SK-N-SH (cell line): ENCODE measurements at places on chromosomes 6 and 20. TPM values are rescaled to one million over a fixed set of nuclear protein-coding genes. Genes with fewer than 3 reads are reported as not detected.

DNA sequence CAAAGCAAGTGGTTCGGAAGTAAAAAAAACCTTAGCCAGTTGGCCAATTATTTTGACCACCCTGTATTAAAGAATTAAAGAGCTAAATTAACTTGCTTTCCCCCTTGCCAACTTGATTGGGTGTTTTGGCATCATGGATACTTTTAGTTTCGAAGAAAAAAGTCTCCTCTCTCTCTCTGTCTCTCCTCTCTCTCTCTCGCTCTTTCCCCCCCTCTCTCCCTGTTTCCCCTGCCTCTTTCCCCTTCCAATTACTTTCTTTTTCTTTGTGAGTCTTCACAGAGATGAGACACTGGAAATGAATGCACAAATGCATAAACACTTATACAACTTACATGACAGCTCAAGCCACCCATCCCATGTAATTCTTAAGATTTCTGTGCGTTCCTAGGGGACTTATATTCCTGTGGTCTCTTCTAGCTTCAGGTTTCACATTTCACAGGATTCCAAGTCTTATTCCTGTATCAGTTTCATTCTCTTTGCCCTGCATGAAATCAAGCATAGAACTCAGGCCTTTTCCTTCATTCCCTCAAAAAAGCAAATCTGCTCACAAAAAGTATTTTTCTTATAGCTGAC, 32.9 kb upstream of the EYA4 start:
- H3K4me1 ChIP-seq: no peaks in the 10 kb centered on the region
- H3K27ac ChIP-seq: no peak overlapping the region

DNA sequence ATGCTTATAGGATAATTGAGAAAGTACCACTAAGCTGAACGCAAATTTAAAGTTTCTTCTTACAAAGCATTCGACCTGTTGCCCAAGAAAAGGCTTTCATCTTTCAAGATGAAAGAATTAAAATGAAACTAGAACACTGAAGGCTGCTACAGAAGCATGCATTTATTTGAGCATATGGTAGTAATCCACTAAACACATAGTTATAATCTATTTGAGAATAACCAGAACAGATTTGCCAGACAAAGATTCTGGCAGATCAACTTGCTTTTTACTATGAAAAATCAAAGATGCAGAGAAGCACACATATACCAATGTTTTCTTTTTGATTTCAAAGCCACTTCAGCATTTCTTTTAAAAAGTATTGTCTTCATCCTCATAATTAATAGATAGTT, 412.2 kb downstream of the UTRN start:
- no peaks in the 10 kb centered on the region for H3K36me3 ChIP-seq
- H3K4me1 ChIP-seq: peaks cover 12% of the 10 kb centered on the region; the same call in 1 of the 2 replicates
- no peaks in the 10 kb centered on the region for H3K27me3 ChIP-seq
- DNase-seq: peak; percentile 32
- H3K4me3 ChIP-seq: no peak overlapping the region

TBCC gene
- polyA plus RNA-seq: 12.7 and 18.2 TPM in 2 replicates

ACTL10 gene
- 0.19 and 0.25 TPM in 2 replicates for polyA plus RNA-seq

MUC22 gene
- 0.12 and 0.13 TPM in 2 replicates for polyA plus RNA-seq

GRCh38 chr20:52978851-52979250, 6.7 kb downstream of the TSHZ2 start:
- no peaks in the 10 kb centered on the region for H3K36me3 ChIP-seq
- no peak overlapping the region for H3K27ac ChIP-seq
- DNase-seq: no peak
- H3K27me3 ChIP-seq: no peaks in the 10 kb centered on the region; the same call in 1 of the 2 replicates
- no peaks in the 10 kb centered on the region; the same call in 1 of the 2 replicates for H3K4me1 ChIP-seq
- no peak overlapping the region for H3K4me3 ChIP-seq

GRCh38 chr20:13121840-13122515, 99.1 kb upstream of the ISM1 start:
- H3K27me3 ChIP-seq: no peaks in the 10 kb centered on the region
- H3K36me3 ChIP-seq: no peaks in the 10 kb centered on the region
- H3K4me1 ChIP-seq: no peaks in the 10 kb centered on the region
- H3K27ac ChIP-seq: no peak overlapping the region
- no peak overlapping the region for H3K4me3 ChIP-seq

DNA sequence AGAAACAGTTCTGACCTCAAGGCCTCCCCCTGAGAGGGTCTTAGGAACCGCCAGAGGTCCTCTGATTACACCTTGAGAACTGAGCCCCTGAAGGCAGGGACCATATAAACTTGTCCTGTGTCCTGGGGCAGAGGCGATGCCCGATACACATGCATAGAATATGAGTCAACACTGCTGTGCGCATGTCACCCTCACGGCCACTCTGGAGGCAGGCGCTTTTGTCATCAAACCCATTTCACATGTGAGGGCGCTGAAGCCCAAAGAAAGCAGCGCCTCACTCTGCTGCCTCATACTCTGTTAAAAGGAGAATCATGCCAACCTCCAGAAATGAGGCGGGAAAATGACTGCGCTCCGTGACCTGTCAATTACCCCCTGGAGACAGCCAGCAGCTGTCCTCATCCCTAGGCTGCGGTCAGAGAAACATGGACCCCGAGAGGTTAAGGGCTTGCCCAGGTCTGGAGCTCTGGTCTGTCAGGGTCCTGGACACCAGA, 158.3 kb downstream of the GRM4 start:
- H3K4me3 ChIP-seq: no peak overlapping the region
- DNase-seq: no peak
- no peaks in the 10 kb centered on the region; the same call in 1 of the 2 replicates for H3K27me3 ChIP-seq
- no peaks in the 10 kb centered on the region for H3K4me1 ChIP-seq
- no peak overlapping the region for H3K27ac ChIP-seq
- H3K36me3 ChIP-seq: no peaks in the 10 kb centered on the region

DNA sequence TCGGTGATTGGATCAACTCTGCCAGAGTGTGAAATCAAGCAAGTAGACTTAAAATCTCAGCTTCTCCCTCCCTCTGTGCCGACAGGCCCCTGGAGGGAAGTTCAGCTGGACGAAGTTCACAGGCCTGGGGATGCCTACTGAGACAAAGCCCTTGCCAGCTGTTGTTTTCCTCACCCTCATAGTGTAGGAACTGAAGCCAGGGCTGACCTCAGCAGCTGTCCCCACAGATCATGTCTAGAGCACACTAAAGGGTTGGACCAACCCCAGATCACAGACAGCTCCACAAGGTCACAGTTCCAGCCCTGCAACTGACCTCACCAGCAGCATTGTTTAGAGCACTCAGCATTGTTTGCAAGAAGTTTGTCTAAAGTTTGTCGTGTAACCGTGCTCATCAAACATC, 261.9 kb upstream of the ECI2 start:
- no peak overlapping the region for H3K4me3 ChIP-seq
- no peaks in the 10 kb centered on the region for H3K36me3 ChIP-seq
- no peaks in the 10 kb centered on the region; the same call in 1 of the 2 replicates for H3K27me3 ChIP-seq
- no peaks in the 10 kb centered on the region for H3K4me1 ChIP-seq

TTLL9 gene
- polyA plus RNA-seq: 0.23 and 0.32 TPM in 2 replicates

- H3K4me3 ChIP-seq: peak overlapping the region; percentile 39
- peak; percentile 14 for DNase-seq
These were observed 512.7 kb upstream of the ZNF337 start for GRCh38 chr20:26209171-26209941.

GRCh38 chr6:164410017-164410416, 899.4 kb downstream of the C6orf118 start:
- no peak overlapping the region for H3K27ac ChIP-seq
- H3K36me3 ChIP-seq: no peaks in the 10 kb centered on the region

TSPO2 gene
- not detected in 2 replicates for polyA plus RNA-seq

NFKBIE gene
- 5.8 and 6.4 TPM in 2 replicates for polyA plus RNA-seq

- no peaks in the 10 kb centered on the region for H3K4me1 ChIP-seq
- H3K4me3 ChIP-seq: no peak overlapping the region
These were observed 81.5 kb downstream of the EDN1 start for GRCh38 chr6:12371641-12372146.

DNA sequence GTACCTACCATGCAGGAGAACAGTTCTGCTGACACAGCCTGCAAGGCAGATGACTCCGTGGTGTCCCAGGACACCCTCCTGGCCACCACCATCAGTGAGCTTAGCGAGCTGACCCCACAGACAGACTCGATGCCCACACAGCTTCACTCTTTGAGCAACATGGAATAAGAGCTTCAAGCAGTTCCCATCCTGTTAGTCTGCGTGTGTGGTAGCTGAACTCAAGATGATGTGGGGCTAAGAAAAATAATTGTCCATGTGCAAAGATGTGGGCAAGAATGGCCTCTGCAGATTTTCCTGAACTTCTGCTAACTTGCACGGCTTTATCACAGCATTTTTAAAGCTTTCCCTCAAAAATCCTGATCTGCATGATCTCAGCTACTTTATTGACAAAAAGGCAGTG, 8.3 kb downstream of the GZF1 start:
- no peaks in the 10 kb centered on the region for H3K27me3 ChIP-seq
- H3K4me3 ChIP-seq: no peak overlapping the region
- H3K4me1 ChIP-seq: no peaks in the 10 kb centered on the region; the same call in none of the 2 replicates
- H3K36me3 ChIP-seq: peaks cover 84% of the 10 kb centered on the region
- no peak overlapping the region for H3K27ac ChIP-seq
- DNase-seq: no peak
